ENCODE measurements at places on chromosomes 6 and 20.

DNA sequence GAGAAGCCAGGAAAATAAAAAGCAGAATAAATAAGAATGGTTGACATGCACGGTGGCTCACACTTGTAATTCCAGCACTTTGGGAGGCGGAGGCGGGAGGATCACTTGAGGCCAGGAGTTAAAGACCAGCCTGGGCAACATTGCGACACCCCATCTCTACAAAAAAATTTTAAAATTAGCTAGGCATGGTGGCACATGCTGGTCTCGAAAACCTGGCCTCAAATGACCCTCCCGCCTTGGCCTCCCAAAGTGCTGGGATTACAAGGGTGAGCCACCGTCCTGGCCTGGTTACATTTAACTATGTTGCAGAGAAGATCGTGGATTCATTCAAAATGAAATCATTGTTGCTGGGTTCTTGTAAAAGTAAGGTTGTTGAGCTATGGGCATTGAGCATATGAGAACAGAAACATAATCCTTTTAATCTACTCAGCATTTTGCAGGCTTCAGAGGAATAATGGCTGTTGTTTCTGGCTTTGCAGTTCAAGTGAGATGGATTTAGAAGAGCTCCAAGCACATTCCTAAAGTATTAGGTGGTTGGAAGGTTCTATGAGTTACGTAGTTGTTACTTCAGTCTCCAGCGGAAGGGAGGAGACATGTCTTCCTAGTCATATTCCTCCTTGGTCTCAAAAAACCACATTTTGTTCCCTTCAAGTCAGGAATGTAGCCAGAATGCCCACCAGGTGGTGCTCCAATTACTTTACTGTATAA is 45.6 kb upstream of the RAB23 start:
- DNase-seq, result peak; percentile 48

DNA sequence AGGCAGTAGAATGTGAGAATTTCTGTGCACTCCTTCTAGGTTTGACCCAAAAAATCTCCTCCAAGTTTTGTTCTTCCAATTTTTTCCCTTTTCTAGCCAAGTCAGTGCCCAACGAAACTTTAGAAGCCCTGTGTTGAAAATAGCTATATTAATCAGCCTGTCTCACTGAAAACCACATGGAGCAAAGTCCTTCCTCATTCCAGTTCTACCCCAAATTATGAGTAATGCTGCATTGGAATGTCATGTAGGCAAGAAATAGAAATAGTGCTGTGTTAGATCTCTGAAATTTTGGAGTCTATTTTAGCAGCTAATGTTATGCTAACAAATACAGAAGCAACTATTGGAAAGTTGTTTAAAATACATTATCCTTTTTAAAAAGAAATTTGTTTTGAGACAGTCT is 725.5 kb downstream of the TBC1D32 start:
- DNase-seq, result no peak

- no peak for DNase-seq
Measured at GRCh38 chr6:75334266-75335040, 49.9 kb upstream of the TMEM30A start.

DNA sequence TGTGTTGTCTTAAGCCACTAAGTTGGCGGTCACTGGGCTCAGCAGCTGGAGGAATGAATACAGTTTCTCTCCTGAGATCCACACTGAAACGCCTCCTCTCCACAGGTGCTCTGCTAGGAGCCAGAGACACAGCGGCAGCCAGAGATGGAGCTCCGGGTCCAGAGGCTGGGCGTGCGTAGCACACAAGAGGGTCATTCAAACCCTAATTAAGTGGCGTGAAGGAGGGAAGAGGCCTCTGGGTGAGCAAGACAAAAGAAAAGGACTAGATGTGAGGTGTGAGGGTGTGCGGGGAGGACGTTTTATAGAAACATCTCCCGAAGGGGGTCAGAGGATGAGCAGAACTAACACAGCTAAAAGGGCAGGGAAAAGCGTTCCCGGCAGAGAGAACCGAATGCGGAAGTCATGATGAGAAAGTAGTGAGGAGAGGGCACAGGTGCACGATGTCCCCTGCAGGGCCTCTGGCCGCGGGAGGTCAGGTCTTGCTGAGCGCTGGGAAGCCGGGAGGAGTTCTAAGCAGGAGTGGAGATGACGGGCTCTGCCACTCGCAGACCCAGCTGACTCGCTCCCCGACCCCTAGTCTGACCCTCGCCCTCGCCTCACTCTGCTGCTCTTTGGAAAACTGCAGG is 54.4 kb downstream of the BMP7 start:
- DNase-seq, result no peak

GRCh38 chr20:3733119-3733995 is 872 bp downstream of the HSPA12B start:
- DNase-seq, result no peak

DNA sequence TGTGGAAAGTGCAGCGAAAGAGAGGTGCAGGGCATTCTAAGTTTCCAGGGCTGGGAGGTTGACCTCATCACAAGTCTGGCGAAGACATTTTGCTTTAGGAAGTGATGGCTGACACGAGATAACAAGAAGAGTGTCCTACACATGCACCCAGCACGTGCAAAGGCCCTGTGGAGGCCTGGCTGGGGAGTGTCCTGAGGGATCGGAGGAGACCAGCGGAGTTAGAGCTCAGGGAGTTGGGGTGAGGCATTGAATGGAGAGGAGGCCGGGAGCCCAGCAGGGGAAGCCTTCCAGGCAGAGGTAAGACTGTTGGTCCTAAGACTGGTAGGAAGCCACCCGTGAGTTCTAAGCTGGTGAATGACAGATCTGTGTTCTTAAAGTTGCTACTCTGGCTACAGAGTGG is 58.4 kb downstream of the PPP1R14C start:
- no peak for DNase-seq

All from suppressor macrophage treated with lipopolysaccharide for 4 hours (primary cell).